ENCODE measurements at places on chromosomes 12 and 14.

DNA sequence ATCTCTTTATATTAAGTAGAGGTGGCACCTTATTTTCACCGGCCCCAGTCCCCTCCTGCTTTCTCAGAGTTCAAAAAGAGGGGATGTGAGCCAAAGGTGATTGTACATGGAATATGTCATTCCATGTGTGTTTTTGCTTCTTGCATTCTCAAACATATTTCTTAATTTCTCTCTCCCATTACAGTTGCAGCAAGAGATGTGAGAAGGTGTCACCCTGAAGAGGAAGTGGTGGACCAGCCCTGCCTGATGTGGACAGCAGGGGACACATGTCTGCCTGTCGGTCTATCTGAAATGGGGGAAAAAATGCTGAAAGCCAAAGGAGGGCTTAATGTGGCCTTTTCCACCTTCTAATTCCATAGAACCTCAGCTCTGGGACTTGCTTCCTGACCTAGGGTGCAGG is 1.9 kb upstream of the FOXN3 start:
- no peak for DNase-seq

DNA sequence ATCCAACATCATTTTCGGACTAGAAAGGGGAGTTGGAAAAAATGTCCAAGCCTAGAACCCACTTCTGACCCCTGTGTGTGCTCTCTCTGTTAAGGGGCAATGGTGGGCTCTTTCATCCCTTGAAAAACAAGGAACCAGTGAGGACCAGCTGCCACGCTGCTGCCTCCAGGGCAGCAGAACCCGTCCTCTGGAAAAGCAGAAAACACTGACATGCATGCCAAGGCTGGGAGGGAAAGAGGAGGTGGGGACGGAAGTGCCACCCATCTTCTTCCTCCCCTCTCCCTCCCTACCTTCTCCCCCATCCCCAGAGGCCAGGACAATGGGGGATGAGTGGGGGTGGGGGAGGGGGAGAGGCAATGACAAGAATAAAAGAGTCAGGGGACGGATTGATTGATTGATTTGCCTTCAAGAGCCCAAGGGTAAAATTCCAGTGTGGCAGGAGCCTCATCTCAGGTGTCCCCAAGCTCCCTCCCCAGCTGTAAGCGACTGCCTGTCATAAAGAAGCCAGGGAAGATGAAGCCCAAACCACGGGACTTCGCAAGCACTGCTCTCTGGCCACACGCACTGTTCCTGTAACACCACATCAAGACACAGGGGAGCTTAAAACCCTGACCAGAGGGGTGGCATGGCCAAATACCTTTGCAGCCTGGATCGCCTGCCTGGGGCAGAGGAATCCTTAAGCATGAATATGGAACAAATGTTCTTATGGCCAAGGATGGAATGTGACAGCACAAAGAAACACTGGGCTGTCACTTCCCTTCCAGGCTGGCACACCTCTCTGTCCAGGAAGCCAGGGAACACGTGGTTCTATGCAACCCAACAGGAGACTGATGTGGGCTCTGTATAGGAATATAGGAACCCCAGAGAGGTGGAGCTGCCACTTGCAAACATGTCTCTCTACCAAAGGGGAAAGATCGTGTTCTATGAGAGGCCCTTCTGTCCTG is 38.9 kb upstream of the BDKRB2 start:
- DNase-seq: no peak

- no peak for DNase-seq
These were observed 5.1 kb upstream of the ENDOU start for GRCh38 chr12:47730341-47730744.

- no peak for DNase-seq
These were observed 590.5 kb upstream of the ATP2B1 start for GRCh38 chr12:90299121-90299520.

GRCh38 chr12:128121424-128121823 is 145.5 kb upstream of the TMEM132C start:
- no peak for DNase-seq

- DNase-seq: no peak
These were observed 166.5 kb downstream of the PHETA1 start for GRCh38 chr12:111202237-111202915.

All from NCI-H1105 (cell line).